Colonic mucosa (tissue), 4 donors: ENCODE measurements at places on chromosomes 3 and 15. TPM values are rescaled to one million over a fixed set of nuclear protein-coding genes. Genes with fewer than 3 reads are reported as not detected.

Gene GASK1A
- 2.2 TPM for total RNA-seq

Gene MUSTN1
- 1.5 TPM for total RNA-seq

Gene TNIK
- total RNA-seq: 19.9 TPM

Gene SUCLG2
- total RNA-seq: 219 TPM

Gene ACP3
- total RNA-seq: 23.5 TPM

Gene GOLGA6L24
- total RNA-seq: not detected

Gene GAP43
- total RNA-seq: 1.8 TPM
